Left ventricle myocardium superior (tissue), 1 donor: ENCODE measurements at places on chromosomes 7 and 10.

- peak; percentile 94 for DNase-seq
Measured at GRCh38 chr10:22316286-22317075, at the start of gene COMMD3. Gene COMMD3, plus strand, starts transcription at chr10:22316388. Its CDS starts 30 bp downstream, at chr10:22316418.

- DNase-seq: peak; percentile 88
Measured at GRCh38 chr10:72297281-72297804, 23.6 kb downstream of the DDIT4 start.

DNA sequence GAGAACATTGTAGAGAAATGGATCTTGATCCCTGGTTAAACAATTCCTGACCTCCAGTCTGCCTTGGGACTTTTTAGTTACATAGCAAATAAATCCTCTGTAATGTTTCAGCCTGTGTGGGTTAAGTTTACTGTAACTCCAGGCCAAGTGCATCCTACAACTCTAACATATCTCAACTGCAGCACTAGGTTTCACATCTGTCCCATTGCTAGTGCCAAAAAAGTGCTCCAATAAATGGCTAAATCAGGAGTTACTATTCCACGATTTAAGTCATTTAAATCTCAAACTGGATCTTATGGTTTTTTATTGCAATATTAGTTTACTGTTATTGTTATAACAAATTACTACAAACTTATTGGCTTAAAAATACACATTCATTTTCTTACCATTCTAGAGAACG, 479.6 kb downstream of the GPAM start:
- DNase-seq: no peak

DNA sequence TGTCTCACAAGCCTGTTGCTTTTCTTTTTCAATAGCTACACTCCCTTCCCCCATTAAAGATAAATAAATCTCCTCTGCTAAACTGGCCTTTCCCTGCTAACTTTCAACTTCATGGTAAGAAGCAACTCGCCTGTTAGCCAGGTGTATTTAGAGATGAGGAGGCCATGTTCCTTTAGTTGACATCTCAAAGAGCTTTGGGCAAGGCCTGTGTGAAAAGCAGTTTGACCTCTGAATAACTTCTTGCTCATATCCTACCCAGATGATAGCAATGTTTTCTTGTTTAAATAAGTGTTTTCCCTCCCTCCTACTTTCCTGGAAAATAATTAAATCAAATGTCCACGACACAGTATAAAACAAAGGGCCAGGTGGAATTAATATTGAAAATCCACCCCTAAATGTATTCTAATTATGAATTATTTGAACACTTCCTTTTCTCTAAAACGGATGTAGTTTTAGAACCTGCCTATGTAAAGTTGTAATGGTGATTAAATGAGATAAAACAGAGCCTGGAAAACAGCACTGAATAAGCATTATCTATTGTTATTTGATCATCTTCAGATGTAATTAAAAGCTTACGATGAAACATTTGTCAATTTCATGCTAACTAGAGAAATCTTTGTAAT, 78.5 kb downstream of the HGF start:
- DNase-seq: no peak

DNA sequence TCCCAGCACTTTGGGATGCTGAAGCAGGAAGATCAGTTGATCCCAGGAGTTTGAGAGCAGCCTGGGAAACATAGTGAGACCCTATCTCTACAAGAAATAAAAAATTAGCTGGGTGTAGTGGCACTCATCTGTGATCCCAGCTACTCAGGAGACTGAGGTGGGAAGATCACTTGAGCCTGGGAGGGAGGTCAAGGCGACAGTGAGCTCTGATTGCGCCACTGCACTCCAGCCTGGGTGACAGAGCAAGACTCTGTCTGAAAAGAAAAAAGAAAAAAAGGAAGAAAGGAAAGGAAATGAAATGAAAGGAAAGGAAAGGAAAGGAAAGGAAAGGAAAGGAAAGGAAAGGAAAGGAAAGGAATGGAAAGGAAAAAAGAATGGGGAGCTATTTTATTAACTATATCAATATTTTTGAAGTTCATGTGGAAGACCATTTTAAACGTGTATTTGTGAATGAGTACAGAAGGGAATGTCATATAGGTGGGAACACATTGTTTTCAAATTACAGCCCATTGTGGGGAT, 7.1 kb upstream of the IFIT2 start:
- DNase-seq: no peak
